SK-MEL-5 (cell line): ENCODE measurements at places on chromosomes 16 and 17.

DNA sequence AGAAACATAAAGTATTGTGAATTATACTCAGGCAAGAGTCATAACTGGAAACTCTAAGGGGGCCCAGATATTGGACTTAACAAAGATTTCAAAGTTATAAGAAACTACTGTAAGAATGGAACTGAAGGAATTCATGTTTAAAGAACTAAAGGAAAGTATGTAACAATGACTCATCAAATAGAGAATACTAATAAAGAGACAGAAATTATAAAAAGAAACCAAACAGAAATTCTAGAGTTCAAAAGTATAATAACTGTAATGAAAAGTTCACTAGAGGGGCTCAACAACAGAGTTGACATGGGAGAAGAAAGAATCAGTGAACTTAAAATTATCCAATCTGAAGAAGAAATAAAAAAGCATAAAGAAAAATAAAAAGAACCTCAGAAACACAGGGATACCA lies 55.4 kb downstream of the ADCY9 start:
- DNase-seq: no peak

DNA sequence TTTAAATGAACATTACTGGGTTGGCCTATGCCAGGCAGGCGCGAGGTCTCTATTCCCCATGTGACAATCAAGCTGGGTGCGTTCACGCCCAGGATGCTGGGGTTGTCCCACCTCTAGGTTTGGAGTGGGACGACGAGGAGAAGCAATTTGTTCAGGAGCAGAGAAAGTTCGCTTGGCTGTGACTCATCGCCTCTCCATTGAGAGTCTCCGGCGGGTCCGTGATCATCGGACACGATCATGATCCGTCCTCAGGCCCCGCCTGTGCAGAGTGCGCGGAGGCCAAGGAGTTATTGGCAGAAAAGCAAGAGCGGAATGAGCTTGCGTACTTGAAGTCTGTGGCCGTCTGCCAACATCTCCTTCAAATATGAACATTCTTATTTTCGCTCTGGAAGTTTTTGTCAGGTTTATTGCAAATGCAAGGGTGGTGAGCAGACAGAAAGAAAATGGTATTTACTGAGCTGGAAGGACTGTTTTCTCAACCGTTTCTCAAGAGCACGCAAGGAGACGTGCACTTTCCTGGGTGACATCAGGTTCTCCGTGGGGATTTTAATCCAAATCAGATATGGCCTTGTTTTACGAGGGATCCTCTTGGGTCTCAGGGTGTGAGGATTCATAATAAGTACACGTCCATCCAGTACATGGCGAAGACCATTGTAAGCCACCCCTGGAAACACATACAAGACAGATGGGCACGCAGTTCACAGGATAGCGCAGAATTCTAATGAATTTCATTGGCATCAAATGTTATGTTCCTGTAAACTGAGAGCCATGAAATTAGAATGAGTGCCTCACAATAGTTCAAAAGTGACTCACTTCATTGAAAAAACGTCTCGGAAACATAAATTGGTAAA lies 70.1 kb upstream of the CREBBP start:
- no peak for DNase-seq

- DNase-seq: no peak
Observed at GRCh38 chr16:56776562-56776961, 46.6 kb downstream of the NUP93 start.

DNA sequence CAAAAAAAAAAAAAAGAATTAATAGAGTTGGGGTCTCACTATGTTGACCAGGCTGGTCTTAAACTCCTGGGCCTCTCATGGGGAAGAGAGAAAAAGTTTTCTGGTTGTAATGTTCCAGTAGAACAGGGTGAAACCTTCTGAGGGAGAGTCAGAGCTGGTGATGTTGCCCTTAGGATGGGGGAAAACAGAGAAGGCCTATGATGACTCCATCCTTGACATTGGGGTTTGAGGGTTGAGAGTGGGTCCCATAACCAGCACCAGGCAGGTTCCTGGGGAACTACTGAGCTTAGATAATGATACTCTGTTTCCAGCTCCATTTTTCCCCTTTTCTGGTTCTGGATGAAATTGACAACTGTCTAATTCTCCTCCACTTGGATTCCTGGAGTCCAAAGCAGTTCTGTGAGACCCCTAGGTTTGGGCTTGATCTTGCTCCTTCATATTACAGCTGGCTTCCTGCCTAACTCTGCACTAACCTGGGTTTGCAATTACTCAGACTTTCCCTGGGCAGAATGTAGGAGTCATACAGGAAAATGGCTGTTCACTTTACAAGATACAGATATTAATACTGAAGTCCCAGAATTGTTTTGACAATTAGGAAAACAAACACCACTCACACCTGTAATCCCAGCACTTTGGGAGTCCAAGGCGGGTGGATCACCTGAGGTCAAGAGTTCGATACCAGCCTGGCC lies 62.8 kb upstream of the B4GALNT2 start:
- no peak for DNase-seq

DNA sequence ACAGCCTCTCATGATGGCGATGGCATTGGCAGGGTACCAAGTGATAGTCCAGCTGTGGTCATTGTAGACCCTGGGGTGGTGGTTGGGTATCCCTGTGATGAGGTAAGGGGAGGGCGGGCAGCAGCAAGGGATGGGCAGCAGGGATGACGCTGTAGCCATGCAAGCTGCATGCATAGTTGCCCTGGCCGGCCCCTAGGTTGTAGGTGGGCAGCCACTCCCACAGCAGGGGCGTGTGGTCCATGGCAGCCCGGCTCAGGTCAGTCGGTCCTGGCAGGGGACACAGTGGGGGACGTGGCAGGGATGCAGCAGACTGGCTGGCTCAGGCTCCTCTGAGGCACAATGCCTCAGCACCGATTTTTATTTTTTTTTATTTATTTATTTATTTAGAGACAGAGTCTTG lies 8.7 kb downstream of the DRC3 start:
- DNase-seq: no peak

GRCh38 chr17:52537421-52537820 lies 378.9 kb upstream of the CA10 start:
- DNase-seq: no peak

GRCh38 chr17:31390748-31391495 lies 553 bp upstream of the RAB11FIP4 start:
- DNase-seq: no peak

DNA sequence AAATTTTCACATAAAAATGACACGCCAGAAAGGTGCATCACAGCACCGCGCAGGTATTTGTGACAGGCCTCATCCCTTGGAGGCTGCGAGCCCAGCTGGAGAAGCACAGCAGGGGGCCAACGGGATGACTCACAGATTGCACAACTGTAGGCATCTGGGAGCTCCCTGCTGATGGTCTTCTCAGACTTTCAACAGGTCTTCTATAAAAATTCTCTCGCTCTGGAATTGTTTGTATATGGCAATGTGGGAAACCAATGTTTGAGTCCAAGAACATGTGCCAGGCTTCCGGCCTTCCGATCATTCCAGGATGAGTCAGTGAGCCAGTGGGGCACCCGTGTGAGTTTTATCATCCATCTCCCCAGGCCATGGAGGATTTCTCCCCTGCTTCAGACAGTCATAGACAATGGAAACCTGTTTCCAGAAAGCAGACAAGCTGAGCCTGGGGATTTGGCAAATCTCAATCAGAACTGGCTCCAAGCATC lies 24.1 kb upstream of the ADORA2B start:
- peak; percentile 99 for DNase-seq

- DNase-seq: peak; percentile 83
Observed at GRCh38 chr17:48878920-48879898, 13.4 kb upstream of the ATP5MC1 start.

DNA sequence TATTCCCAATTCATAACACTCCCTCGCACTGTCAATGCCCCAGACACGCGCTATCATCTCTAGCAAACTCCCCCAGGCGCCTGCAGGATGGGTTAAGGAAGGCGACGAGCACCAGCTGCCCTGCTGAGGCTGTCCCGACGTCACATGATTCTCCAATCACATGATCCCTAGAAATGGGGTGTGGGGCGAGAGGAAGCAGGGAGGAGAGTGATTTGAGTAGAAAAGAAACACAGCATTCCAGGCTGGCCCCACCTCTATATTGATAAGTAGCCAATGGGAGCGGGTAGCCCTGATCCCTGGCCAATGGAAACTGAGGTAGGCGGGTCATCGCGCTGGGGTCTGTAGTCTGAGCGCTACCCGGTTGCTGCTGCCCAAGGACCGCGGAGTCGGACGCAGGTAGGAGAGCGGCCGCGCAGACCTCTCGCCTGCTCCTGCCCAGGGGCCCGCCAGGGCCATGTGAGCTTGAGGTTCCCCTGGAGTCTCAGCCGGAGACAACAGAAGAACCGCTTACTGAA lies at the start of gene GRN:
Gene GRN (plus strand): TSS at position 364 of the 515 bp plus-strand sequence. CDS start 3,863 bp downstream, outside the sequence.
- peak; percentile 99 for DNase-seq

- DNase-seq: no peak
Observed at GRCh38 chr17:6681176-6681575, 29.6 kb downstream of the C17orf100 start.

DNA sequence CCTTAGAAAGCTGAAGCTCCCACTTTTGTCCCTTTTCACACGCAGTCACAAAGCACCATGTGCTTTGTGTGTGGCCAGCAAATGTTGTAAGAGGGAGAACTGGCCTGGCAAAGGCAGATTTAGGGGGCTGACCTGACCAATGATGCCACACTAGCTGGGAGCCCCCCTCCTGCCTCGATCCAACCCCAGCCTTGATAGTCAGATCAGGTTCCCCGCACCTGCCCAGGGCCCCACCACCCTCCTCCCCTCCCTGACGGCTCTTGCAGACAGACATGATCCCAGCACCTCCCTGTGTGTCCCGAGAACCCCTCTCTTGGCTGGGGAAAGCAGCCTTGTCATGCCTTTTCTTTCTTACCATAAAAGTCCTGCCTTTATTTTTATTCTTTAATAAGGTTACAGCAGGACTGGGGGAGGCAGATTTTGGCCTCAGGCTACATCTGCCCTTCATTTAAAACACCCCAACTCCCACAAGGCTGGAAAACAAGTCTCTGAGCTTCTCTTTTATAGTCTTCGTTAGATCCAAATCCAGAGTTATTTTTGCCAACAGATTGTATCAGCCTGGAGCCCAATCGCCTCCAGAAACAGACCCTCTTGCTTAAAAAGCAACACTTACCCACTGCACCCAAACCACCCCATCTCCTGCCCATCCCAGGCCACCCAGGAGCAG lies 201.8 kb upstream of the CDH5 start:
- no peak for DNase-seq

DNA sequence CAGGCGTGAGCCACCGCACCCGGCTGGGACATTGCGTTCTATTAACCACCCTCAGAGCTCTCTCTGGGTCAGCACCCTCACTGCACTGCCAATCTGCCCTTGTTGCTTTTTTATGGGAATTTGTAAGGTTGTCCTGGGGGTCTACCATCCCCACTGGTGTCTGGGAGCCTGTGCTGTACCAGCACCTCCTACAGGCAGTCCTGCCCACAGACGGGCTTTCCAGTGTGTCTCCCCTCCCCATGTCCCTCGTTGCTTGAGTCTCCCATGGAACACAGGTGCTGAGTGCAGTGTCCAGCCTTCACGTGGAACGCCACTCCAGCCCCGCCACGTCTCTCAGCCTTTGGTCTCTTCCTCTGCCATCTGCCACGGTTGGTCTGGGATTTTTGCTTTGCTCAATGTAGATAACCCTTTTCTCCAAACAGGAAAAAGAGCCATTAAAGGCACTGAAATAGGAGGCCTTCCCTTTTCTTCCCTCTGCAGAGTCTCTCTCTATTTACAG lies 68.0 kb upstream of the CBX4 start:
- DNase-seq: no peak
